ENCODE measurements at places on chromosomes 7 and 10.

GRCh38 chr10:74901867-74902450 is 75.6 kb downstream of the KAT6B start:
- no peak for DNase-seq

DNA sequence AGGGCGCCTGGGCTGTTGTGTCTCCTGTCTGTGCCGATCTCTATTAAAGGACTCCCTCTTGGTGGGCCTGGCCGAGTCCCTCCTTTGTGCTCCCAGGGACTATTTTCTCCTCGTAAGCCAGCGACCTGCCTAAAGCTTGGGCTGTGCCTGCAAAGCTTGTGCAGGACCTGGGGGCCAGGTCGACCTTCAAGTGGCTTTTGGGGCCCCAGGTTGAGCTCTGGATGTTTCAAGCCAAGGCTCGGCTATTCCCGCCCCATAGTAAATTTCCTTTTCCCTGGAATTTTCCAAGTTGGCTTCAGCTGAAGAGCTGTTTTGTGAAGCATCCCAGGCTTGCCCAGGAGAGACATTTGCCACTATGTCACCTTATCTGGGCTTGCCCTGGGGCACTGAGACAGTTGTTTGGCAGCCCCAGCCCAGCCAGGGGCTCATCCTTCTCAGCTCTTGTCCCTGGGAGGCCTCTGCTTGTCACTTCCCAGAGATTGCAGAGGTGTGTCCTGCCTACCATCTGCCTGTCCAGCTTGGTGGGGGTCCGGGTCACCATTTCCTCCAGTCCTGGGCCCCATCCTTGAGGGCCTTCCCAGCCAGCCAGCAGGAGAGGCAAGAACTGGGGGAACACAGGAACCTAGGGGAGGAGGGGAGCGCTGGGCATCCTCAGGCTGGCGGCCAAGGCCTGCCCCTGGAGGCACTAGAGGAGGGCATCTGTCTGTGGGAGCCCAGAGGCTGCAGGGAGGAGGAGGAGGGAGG is 20.2 kb downstream of the ZMIZ2 start:
- no peak for DNase-seq

DNA sequence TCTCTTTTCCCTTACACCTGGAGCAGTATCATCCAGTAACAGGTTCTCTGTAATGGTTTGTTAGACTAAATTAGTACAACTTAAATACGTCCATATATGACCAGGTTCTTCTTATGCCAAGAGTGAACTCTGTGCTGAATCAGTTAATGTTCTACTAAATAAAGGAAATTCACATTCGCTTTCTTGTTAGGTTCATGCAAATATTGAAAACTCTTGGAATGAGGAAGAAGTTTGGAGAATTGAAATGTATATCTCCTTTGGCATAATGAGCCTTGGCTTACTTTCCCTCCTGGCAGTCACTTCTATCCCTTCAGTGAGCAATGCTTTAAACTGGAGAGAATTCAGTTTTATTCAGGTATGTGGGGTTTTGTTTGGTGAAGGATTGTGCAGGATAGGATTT is 15.3 kb upstream of the CFAP69 start:
- DNase-seq: no peak

- peak; percentile 66 for DNase-seq
Measured at GRCh38 chr7:40733578-40733977, 598.8 kb downstream of the SUGCT start.

DNA sequence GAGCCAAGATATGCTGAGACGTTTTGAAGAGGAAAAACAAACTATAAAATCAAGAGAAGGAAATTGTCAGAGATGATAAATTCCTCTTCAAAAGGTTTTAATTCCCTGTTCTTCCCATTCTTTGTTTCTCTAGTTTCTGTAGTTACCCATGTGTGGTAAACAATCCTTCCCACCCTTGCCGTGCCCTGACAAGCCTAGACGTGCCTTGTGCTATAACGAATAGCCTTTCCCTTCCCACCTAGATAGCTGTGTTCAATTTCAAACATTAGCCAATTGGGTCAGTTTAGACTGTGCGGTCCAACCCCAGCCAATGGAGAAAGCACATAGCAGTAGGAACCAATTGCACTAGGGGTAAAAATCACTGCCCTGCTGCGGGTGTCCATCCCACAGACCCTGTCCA is 138.1 kb downstream of the RALA start:
- no peak for DNase-seq

DNA sequence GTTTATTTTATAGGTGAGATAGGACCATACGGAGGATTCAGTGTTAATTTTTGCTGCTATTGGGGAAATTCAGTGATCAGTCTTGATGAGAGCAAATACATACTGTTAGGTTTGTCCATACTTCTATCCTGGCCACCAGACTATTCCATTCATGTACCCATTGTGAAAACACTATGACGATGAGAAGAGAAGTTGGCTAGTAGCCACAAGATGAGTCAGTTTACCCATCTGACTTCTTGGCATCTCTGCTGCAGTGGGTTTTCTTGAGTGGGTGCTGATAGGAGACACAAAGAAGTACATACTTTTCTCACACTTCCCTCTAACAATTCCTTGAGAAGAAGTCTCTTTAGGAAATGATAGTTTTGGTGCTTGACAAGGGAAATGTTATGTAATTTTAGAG is 133.1 kb downstream of the TFPI2 start:
- no peak for DNase-seq

GRCh38 chr7:69956541-69956940 is 358.3 kb downstream of the AUTS2 start:
- no peak for DNase-seq

GRCh38 chr7:134440067-134440466 is 18.8 kb downstream of the AKR1B1 start:
- no peak for DNase-seq

DNA sequence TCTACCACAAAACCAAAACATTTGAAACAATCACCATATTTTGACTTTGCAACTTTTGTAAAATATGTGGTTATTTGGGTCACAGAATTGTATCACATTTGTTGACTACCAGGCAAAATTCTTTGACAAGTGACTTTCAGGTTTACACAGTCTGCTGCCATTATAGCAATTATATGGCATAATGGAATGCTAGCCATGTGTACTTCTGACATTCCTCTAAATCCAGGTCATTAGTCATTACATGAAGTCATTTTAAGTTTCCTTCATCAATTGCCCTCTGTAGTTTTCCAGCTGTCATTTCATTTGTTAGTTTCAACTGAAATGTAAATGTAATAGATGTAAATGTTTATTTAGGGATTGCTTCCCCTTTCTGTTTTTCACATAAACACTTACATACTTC is 137.5 kb downstream of the IMMP2L start:
- peak; percentile 17 for DNase-seq

DNA sequence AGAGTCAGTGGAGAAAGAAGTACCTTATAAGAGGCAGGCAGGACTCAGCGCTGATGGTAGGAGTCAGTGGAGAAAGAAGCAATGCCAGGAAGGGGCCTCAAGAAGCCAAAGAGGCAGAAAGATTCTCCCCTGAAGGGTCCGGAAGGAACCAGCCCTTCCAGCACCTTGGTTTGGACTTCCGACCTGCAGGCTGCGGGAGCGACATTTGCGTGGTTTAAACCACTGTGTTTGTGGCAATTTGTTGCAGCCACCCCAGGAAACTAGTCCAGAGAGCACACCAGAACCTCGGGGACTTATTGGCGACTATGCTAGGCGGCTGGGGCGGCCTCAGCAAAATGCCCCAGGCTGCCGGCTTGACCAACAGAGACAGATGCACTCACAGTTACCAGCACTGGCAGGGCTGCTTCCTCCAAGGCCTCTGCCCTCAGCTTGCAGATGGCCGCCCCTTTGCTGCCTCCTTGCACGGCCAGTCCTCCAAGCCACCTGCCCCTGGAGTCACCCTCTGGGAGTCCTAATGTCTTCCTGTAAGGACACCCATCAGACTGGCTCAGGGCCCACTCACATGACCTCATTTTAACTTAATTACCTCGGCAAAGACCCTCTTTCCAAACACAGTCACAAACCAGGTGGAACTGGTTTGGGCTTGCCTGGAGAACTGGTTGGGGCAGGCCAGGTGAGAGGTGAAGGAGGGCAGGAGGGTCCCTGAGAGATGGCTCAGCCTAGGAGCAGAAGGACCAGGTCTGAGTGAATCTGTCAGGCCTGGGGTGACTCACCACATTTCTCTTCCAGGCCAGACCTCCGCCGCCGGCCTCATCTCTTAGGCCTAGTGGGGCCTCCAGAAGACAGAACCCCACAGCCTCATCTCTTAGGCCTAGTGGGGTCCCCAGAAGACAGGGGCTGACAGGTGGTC is 26.1 kb downstream of the CALML3 start:
- DNase-seq: peak; percentile 68

- DNase-seq: peak; percentile 65
Measured at GRCh38 chr7:21261627-21262594, 166.0 kb upstream of the SP4 start.

GRCh38 chr10:103276251-103276895 is 565 bp upstream of the INA start:
- DNase-seq: no peak

- no peak for DNase-seq
Measured at GRCh38 chr7:762885-763284, 35.8 kb upstream of the PRKAR1B start.

DNA sequence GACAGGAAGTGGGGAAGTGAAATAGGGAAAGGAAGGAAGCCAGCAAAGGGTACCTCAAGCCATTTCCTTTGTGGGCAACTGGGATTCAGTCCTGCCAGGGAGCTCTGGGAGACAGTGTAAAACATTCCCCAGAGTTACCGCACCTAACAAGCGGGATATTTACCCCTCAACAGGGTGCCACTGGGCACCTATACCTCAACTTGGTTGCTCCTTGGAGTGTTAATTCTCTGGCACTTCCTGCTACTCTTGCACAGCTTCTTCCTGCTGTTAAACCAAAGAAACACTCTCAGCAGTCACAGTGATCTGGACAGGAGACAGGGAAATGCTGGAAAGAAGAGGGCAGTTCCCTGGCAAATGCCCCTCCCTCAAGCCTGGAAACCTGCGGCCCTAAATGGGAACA is 151.3 kb downstream of the REEP3 start:
- no peak for DNase-seq

DNA sequence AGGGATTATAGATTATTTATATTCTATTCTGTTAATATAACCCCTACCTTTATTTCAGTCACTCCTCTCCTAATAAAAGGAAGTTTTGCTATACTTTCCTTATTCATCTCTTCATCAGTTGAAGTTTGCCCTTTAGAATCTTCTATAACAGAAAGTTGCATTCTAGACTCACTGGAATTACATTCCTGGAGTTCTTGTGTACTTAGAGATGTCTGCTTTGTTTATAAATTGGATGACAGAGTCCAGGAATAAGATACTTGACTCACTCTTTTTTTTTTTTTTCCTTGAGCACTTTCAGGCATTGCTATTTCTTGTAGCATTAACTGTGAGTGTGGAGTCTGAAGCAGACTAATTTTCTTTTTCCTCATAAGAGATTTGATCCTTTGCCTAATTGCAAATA is 640.8 kb downstream of the XPNPEP1 start:
- no peak for DNase-seq

DNA sequence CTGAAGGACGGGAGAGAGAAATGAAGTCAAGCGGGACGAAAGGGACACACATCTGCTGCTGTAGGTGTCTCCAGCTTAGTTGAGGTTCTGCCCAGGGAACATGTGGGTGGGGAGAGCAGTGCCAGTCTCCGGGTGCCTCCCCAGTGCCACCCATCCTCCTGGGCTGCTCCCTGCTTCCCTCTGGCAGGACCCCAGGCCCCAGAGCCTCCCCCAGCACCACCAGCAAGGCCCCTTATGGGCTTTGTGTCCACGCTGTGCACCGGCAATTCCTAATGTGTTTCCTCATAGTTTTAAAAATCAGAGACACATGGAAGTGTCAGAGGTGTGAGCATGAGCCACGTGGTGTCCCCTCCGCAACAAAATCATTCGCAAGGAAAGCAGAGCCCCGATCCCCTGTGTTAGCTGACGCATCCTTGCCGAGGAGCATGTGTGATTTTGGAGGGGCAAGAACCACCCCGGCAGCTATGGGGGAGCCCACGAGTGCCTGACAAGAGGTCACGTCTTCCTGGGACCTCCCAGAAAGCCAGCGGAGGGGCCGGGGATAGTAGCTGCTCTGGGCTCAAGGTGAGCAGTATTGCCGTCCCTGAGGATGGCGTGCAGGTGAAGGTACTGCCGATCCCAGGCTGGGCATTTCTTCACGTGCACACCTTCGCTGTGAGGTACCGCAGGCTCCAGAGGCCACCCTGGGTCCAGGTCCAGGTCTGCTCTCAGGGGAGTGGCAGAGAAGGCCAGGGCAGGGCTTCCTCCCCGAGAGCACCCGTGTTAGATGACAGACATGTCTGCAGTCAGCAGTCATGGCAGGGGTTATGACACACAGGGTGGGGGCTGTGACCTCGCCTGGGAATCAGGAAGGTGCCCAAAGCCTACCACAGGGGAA is 448.2 kb upstream of the FOXK1 start:
- DNase-seq: no peak

DNA sequence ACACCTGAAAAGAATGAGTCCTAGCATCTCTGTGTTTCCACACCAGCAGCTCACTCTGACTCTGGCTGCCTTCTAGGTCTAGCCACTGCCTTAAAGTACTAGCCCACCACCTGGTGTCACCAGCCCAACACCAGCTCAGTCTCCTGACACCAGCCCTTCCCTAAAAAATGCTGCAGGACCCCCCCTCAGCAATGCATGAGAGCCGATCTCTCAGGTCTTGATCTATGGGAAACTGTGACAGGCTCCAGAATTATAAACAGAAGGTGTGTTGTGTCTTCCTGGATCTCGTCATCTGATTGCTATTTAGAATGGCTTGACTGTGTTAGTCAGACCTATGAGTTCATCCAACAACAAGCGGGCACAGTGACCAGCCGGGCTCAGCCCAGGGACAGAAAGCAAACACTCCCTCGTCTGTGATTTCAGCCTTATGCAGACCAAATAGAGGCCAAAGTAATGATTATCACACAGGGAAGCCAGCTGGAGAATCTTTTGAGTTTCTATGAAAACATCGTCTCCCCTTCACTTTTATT is 66.6 kb downstream of the CUBN start:
- peak; percentile 93 for DNase-seq

- no peak for DNase-seq
Measured at GRCh38 chr10:7412237-7412927, 1.5 kb upstream of the SFMBT2 start.

- no peak for DNase-seq
Measured at GRCh38 chr7:130303551-130303950, 10.6 kb downstream of the CPA4 start.

DNA sequence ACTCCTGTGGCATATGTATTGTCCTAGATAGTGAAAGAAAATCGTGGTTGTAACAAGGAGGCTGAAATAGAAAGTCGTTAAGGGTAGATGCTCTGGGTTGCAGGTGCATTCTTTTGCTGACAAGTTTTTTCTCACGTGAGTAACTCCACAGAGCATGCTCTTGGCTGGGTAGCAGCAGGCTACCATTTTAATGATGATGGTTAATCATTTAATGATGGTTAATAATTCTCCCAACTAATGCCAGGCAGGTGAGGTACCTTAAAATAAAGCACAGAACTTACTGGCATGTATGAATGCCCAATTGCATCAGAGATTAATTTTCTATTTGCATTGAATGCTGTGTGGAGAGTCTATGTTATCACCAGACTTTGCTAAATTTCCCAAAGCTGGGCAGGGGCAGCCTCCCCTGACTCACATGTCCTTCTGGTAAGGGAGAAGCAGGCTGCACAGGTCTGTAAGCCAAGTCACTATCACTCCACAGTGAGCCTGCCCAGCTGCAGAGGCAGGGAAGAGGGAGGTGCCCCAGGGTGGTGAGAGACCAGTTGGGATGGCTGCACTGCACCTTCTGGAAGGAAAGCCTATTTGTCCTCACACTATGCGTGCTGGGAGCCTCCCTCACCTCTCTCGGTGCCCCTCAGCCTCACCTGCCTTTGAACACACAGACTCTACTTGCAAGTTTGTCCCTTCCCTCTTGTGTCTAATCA is 287.0 kb upstream of the IGFBP3 start:
- DNase-seq: peak; percentile 69

- no peak for DNase-seq
Measured at GRCh38 chr7:110677405-110677804, 413.5 kb upstream of the LRRN3 start.

GRCh38 chr10:6058682-6059475 is 3.3 kb downstream of the IL2RA start:
- DNase-seq: no peak
